ENCODE measurements at places on chromosomes 3 and 15.

- DNase-seq = no peak
Observed at GRCh38 chr15:66623801-66624453, 58.1 kb upstream of the LCTL start.

- DNase-seq = no peak
Observed at GRCh38 chr3:117842086-117842485, 1132.5 kb downstream of the TUSC7 start.

- DNase-seq = no peak
Observed at GRCh38 chr15:69095274-69095673, 65.2 kb upstream of the GLCE start.

DNA sequence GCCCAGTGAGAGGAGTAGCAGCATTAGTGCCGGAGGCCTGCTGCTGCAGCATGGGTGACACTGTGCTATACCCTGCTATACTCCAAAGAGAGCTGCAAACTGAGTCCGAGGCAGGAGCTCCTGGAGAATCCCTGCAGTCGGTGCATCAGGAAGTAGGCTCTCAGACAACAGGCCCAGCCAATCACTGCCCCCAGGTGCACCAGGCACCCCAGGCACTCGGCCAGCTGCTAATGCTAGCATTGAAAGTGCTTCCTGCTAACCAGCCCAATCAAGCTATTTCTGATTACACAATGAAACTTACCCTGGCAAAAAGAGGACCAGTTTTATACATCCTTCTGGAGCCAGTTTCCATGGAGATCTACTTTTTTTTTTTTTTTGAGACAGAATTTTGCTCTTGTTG is 45.6 kb upstream of the IREB2 start:
- DNase-seq = no peak

GRCh38 chr3:138594935-138595610 is 1.0 kb upstream of the CEP70 start:
- DNase-seq = no peak
